ENCODE measurements at places on chromosomes 1 and 21. TPM values are rescaled to one million over a fixed set of nuclear protein-coding genes. Genes with fewer than 3 reads are reported as not detected.

Gene EIF3I
- total RNA-seq = 196 TPM

Gene PTAFR
- total RNA-seq = 0.47 TPM

Gene LCK
- 488 TPM for total RNA-seq

Gene SERINC2
- total RNA-seq = not detected

Gene FAM229A
- 2.6 TPM for total RNA-seq

Gene RBP7
- not detected for total RNA-seq

Gene PRDM15
- 8.5 TPM for total RNA-seq

Gene KRTAP19-2
- total RNA-seq = not detected

Gene CHI3L2
- total RNA-seq = 23.8 TPM

Gene LGR6
- 0.08 TPM for total RNA-seq

Gene OR2L13
- not detected for total RNA-seq

Gene OR10Z1
- total RNA-seq = not detected

Gene ATP1A2
- total RNA-seq = not detected

Gene TFAP2E
- total RNA-seq = 1.1 TPM

Gene CRABP2
- total RNA-seq = 1.3 TPM

Gene GBP1
- total RNA-seq = 146 TPM

Gene CRYAA
- total RNA-seq = not detected

Gene NBPF6
- total RNA-seq = not detected

Gene GRIK1
- not detected for total RNA-seq

Gene ERICH3
- not detected for total RNA-seq

Gene PGLYRP4
- total RNA-seq = not detected

Gene TNFRSF1B
- 274 TPM for total RNA-seq

Gene SELENOF
- 147 TPM for total RNA-seq

Gene SH3BGR
- 1.1 TPM for total RNA-seq

Gene NBL1
- 40.1 TPM for total RNA-seq

Gene FCRL4
- total RNA-seq = not detected

Gene TRIM46
- 14.6 TPM for total RNA-seq

Gene RASSF5
- 195 TPM for total RNA-seq

Gene ETV3L
- not detected for total RNA-seq

Gene DNALI1
- total RNA-seq = not detected

Gene PRKAA2
- total RNA-seq = not detected
